Stimulated activated CD4-positive, alpha-beta T cell treated with anti-CD3 and anti-CD28 coated beads, Interleukin-4, amount 100 ng/mL, for 24 hours (primary cell): ENCODE measurements at places on chromosomes 2 and 18.

DNA sequence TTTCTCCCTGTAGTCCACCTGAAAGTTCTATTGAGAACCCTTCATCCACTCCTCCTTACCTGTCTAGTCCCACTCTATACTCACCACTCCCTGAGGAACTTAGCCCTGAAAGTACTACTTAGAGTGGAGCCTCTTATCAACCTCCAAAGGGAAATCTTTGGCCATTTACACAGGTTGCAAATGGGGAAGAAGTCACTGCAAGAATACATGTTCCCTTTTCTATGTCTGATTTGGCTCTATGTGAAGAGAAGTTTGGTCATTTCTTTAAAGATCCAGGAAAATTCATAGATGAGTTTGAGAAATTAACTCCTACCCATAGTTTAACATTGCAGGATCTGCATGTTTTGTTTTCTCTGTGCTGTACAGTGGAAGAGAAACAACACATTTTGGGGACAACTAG is 22.9 kb upstream of the MGAT4A start:
- DNase-seq, result no peak

DNA sequence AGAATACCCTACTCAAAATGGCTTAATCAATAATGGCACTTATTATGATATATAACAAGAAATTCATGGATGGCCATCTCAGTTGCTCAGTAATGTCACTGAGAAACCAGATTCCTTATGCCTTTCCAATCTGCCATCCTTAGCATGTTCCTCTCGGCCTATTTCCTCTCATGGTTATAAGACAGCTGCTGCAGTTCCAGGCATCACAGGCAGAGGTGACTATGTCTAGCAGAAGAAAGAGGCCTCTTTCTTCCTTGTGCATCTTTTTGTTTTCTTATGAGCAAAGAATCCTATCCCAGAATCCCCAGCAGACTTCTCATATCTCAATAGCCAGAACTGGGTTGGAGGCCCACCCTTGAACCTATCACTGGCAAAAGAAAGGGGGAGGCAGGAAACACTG is 310.6 kb upstream of the SPRED2 start:
- DNase-seq, result no peak

DNA sequence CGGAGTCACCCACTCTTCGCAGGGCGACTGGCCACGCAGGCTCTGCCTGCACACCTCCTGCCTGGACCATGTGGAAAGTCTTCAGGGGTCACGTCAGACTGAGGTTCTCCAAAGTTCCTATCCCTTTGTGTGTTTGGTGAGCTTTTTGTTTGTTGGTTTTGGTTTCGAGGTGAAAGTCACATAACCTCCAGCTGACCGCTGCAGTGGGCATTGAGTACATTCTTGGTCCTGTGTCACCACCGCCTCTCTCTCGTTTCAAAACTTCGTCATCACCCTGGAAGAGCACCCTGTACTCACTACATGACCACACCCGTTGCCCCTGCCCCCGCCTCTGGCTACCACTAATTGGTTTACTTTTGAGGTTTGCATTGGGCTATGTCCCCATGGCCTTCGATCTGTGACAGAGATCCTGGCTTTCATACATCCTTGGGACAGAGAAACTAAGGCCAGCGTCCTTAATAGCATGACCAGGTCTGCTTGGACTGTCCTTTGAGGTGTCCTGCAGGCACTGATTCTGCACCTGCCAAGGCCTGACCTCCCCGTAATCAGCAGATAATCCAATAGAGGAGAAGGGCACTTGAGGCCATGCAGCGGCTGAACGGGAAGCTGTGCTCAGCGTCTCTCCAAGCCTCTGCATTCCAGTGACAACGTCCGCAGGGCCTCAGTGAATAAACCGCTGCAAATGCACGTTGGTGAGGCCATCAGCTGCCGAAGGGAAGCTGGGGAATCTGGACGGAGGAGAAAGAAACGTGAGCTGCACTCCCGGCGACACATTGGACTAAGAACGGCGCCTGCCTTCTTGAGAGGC is 46.8 kb downstream of the SH3BP4 start:
- no peak for DNase-seq

GRCh38 chr2:230864605-230865306 is at the start of gene ITM2C:
TSS of gene ITM2C (plus strand) at chr2:230864942. CDS start at chr2:230865026, 84 bp downstream.
- DNase-seq, result peak; percentile 74

DNA sequence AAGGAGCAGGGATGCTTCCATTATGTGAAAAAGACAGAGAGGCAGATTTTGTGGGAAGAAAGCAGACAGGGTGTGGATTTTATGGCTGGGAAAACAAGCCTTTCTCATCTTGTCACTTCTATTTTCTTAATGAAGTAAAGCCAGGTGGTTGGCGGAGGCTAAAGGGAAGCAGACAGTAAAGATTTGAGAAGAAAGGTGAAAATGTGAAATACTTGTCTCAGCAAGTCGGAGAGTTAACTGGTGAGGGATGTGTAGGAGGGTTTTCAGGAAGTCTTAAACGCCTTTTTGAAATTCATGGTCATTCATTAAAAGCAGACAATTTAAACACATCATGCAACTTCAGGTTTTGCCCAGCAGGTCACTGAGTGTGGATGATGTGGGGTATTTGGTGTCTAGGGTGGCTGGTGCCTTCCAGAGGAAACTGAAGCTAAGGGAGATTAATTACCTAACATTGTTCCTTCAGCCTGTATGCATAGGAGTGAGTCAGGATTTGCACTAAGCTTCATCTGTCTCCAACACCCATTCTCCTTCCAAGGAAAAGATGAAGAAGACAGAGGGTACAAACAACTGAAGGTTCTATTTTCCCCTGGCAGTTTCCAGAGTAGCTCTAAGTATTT is 20.7 kb downstream of the SLC14A2 start:
- DNase-seq, result no peak

GRCh38 chr2:55620123-55620779 is 2.8 kb upstream of the PPP4R3B start:
- DNase-seq, result peak; percentile 16

- no peak for DNase-seq
Measured at GRCh38 chr18:55013685-55014084, 54.4 kb upstream of the CCDC68 start.
